Cerebellar nuclear complex (tissue), 1 donor: ENCODE measurements at places on chromosomes 3 and 15.

- no peak for DNase-seq
Measured at GRCh38 chr15:89575656-89576416, 567 bp downstream of the TICRR start.

GRCh38 chr3:152339881-152340505 lies 71.3 kb downstream of the MBNL1 start:
- DNase-seq, result no peak

- no peak for DNase-seq
Measured at GRCh38 chr3:36366308-36366707, 14.0 kb upstream of the STAC start.

DNA sequence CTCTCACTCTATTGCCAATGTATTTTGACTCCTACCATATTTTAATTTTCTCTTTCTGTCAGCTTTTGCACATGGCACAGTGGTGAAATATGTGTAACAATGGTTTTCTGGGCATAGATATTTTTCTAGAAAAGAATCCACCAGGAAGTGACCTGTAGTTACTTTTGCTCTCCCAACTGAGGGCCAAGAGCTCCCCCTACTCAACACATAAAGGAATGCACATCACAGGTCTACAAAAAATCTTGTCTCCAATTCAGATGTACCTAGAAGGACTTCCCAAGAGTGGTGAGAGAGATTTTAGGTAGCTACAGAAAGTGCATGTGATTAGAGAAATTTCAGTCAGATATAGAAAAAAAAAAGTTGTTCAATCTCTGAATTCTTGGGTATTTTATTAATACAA lies 15.6 kb downstream of the CPA3 start:
- no peak for DNase-seq

DNA sequence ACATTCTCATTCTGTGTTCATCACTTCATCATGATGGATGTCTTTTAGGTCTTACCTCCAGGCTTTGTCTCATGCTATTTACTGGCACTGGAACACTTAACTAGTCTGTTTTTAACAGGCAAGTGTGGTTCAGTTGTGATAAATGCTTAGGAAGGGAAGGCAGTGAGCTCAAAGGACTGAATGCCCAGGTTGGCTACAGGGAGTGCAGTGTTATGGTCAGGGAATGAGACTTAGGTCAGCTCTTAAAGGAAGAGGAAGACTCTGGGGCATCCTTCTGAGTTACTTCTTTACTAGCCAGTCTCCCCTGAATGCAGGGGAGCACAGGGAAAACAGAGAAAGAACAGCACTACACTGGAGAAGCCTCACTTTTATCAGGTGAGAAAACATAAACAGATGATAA lies 72.6 kb downstream of the TGFBR2 start:
- no peak for DNase-seq

GRCh38 chr3:14943042-14943441 lies 4.3 kb upstream of the NR2C2 start:
- DNase-seq, result no peak

DNA sequence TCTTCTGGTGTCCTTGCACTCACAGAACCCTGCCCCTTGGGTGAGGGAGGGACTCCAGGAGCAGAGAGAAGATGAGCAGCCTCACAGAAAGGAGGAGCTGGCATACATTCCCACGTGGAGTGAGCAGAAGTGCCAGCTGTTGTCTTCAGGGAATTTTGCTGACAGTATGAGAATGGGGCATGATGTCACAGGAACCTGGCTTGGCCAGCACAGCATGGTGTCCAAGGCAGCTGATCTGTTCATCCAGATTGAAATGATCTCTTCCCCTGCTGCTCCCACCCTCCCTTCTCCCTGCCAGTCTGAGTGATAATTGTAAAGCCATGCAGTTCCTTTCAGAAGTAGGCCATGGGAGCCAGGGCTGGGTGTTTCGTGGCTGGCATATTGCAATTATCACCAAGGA lies 53.3 kb downstream of the GJD2 start:
- no peak for DNase-seq

GRCh38 chr3:8660175-8661118 lies 15.8 kb upstream of the SSUH2 start:
- DNase-seq, result no peak

DNA sequence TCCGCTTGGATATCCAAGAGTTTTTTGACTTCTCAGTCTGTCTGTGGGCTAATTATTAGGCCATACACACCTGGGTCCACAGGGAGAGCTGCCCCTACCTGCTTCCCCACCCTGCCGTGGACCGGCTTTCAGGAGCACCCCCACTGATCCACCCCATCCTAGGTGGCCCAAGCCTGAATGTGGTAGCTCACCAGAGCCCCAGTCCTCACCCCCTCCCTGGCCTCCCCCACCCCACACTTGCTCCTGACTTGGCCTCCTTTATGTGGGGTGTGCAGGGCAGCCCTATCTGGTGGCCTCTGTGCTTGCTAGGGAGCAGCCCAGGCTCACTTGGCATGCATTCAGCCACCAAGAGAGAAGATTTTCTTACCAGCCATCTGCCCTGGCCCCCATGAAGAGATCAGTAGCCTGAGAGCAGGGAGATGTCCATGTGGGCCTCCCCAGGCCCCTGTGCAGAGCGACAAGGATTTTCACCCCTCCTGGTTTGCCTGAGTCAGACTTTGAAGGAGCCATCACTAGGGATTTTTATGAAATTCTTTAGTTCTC lies 11.2 kb downstream of the LRRK1 start:
- no peak for DNase-seq

GRCh38 chr3:105529456-105529855 lies 162.7 kb downstream of the ALCAM start:
- DNase-seq, result no peak

DNA sequence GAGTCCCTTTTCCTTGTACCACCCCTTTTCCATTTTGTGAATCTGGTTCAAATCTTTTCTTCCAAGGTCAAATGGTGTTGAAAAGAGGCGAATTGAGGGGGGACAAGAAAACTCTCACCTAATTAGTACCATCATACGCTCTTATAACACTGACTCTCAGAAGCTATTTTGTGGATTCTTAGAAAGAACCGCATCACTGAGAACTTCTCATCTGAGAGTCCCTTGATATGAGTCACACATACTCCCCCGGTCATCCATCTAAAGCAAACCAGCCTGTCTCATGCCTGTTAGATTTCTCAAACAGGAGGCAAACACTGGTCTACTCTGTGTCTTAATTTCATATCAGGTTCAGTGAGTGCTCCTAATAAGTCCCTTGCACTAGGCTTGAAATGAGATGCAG lies 76.5 kb upstream of the SPRED1 start:
- no peak for DNase-seq

GRCh38 chr3:150388498-150389418 lies 19.3 kb upstream of the TSC22D2 start:
- DNase-seq, result no peak

GRCh38 chr3:132553826-132554225 lies 43.2 kb upstream of the ACKR4 start:
- DNase-seq, result no peak

GRCh38 chr3:134754768-134755559 lies 40.1 kb upstream of the EPHB1 start:
- DNase-seq, result no peak

DNA sequence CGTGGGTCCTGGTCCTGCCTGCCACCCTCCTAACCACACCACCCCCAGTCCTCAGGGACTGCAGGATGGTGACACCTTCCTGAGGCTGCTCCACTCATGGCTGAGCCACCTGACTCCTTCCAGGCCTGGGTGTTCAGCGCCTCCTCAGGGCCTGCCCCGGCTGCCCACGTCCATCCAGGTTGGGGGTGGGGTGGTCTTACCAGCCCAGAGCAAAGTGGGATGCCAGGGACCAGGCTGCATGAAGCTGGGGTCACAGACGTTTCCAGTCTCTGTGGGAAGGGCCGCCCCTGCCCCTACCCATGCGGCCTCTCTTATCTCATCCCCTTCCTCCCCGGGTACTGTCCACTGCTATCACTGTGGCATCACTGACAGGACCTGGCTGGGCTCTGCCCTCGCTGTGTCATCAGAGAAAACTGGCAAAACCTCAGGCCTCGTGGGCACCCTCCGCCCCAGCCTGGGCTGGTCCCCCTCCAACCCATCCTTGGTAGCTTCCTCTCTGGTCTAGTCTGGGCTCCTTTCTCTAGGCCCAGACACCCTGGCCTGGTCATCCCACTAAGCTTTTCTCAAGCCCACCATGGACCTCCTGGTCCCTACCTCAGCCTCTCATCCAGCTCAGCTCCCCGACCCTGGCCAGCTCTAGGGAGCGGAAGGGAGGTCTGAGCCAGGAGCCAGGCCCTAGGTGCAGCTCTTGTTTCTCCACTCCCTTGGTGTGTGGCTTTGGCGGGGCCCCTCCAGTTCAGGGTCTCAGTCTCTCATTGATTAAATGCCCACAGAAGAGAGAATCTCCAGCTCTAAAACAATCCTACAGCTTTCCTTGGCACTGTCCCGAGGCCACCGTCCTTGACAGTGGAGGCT lies 32.9 kb downstream of the WNT7A start:
- DNase-seq, result no peak
